Fibroblast of the aortic adventitia (primary cell): ENCODE measurements at places on chromosomes 1 and 21.

GRCh38 chr1:185581961-185582725, 152.0 kb upstream of the HMCN1 start:
- no peak for DNase-seq

DNA sequence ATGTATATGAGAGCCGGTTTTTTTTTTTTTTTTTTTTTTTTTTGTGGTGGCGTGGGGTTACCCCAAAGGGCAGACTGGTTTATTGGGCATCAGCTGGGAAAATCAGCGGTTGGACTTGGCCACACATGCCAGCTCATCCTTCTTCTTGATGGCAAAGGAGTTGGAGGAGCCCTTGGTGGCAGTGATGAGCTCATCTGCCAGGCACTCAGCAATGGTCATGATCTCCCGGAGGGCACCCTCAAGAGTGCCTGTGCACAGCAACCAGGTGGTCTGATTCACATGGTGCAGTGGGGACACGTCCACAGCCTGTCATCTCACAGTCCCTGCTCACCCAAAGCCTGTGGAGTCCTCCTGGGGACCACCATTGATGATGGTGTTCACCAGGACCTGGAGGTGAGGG, 62.0 kb downstream of the MRPS6 start:
- DNase-seq = no peak

DNA sequence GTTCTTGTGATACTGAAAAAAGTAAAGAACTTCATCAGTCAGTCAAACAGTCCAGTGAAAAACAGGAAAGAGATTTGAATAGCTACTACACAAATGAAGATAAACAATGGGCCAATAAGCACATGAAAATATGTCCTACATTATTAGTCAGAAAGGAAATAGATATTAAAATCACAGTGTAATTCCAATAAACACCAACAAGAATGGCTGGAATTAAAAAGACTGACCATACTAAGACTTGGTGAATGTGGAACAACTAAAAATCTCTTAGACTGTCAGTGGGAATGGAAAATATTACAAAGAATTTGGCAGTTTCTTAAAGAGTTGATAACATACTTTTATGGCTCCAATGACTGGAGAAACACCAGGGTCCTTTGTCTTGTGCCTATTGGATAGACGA, 241.8 kb upstream of the USP24 start:
- no peak for DNase-seq

DNA sequence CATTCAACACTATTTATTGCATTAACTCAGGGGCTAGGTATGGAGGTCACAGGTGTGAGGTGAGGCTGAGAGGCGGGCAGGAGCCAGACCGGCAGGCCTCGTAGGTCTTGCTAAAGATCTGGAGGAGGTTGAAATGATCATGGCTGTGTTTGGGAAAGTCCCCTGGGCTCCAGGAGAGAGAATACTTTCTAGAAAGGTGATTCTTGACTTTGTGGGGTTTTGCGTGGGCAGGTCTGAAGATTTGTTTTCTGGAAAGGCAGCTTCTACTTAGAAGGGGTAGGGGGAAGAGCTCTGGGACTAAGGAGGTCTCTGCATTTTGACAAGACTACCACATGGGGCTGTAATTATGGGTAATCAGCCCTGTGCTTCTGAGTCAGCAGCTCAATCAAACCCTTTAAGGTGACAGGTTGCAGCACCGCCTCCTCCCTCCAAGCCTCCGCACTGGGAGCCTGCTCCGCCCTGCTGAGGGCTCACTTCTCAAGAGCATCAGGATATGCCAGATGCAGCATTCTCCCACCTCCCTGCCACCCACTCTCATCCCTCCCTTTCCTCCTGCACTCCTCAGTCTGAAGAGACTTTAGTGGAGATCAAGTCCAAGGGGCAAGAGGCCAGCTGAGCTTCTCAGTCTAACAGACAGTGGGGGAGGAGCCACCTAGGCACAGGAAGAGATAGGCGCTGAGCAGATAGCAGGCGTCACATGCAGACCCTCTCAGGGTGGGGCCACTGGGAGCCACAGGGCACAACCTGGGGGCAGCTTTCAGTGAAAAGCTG, 30.5 kb downstream of the SLC30A1 start:
- DNase-seq = no peak

- no peak for DNase-seq
These were observed 86.0 kb upstream of the GNG4 start for GRCh38 chr1:235735621-235736020.

DNA sequence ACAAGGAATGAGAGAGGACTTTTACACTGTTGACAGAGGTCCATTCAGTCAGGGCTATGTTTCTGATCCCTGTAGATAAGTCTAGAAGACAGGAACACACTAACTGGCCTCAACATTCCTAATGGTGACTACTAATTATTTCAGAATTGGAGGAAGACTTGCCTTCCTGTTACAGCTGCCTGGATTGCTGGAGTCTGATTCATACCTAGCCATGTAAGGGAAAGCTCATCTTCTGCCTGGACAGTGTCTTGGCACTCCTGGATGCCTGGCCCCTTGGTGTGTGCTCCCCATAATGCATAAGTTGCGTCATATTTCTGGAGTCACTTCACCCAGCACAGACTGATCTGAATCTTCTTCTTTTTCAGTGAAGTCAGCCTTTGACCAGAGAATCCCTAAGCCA, 326.0 kb upstream of the RUNX1 start:
- DNase-seq = peak; percentile 76

- peak; percentile 90 for DNase-seq
These were observed 108.7 kb downstream of the TSEN15 start for GRCh38 chr1:184160236-184160635.

DNA sequence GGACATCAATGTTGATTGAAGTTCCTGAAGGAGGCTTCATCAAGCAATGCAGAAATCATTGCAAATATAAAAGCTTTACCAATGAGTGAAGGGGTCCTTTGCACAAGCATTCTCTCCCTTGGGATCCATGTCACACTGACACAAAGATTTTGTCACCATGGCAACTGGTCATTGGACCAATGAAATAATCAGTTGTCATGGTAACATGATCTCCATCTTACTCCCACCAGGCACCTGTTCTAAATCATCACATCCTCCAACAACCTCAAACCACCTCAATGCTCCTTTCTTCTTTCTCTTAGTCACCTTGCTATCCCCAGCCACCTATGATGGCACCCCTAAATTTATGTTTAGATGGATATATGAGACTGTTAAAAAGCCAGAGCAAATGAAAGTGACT, 13.5 kb upstream of the FOXJ3 start:
- DNase-seq = no peak

DNA sequence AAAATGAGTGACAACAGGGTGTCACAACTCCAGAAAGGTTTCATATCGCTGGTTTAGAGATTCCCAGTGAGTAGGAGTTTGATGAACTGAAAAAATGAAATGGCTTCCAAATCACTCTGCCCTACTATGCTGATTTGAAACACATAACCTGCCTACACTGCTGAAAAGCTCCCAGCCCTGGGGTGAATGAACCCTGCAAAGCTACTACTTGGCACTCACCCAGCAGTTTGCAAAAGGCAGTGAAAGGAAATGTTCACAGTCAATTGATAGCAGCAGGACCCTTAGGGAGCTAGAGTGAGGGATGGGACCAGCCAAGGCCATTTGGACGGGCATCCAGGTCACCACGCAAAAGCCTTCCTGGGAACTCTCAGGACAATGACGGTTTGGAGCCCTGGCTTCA, 44.4 kb upstream of the SRP9 start:
- no peak for DNase-seq

- no peak for DNase-seq
These were observed 18.1 kb upstream of the NBPF1 start for GRCh38 chr1:16631248-16632043.

DNA sequence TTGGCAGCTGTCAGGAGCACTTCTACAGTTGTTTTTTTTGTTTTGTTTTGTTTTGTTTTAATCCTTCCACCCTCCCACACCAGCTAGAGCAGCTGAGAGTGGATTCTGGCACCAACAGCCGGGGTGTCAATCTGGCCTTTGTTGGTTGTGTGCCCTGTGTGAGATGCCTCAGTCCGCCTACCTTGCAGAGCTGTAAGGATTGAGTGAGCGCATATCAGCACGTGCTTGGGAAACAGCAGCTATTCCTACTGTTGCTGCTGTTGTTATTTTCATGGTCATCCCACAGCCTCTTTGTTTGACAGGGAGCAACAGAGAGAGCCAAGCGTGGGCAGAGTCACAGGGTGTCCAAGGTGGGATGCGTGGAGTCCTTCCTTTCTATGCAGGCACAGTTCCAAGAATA, 50.4 kb downstream of the PGBD5 start:
- no peak for DNase-seq

DNA sequence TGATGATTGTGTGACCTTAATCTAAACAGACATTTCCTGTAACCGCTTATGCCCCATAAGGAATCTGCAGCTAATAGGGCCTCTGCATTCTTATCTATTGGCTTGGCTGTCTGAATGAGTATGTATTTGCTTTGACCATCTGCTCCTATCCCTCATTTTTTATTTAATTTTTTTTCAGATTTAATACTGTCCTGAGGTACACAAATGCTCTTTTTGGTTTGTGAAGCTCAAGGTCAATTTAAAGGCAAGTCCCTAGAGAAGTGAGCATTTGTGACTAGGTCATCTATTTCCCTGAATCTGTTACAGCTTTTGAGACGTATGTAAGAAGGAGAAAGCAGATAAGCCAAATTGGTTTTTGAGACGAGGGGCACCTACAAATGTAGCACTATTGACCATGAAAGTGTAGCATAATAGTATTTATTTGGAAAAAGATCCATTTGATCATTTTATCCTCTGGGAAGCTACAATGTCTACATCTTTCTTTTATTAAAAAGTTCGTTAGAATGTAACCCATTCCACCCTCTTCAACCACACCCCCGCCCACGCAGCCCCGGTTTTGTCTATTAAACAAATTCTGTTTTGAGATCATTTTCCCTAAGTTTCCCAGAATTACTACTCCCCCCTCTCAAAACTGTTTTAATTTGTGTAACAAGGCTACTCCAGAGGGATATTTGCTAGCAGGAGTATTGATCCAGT, 69.2 kb upstream of the HSPA13 start:
- peak; percentile 0 for DNase-seq

- no peak for DNase-seq
These were observed 9.8 kb downstream of the DNAJC6 start for GRCh38 chr1:65319141-65319540.

- no peak for DNase-seq
These were observed 13.3 kb downstream of the KAZN start for GRCh38 chr1:14611792-14612191.

DNA sequence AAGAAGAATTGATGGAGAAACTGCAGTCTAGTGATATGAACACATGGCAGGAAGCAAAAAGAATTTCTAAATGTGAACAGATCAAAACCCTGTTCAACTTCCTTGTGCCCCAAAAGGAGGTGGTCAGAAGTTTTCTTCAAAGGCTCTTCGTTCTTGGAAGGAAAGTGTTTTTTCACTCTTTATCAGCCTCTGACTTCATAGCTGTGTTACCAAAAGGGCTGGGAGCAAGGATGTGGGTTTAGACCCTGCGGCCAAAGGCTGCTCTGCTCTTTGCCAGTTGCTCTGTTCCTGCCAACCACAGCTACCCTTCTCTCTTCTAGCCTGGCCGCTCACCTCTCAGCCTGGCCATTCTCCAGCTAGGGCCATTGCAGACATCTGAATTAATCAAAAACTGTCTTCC, 53.8 kb downstream of the PTGER3 start:
- DNase-seq = no peak

- DNase-seq = no peak
These were observed 144.2 kb upstream of the POGK start for GRCh38 chr1:166695115-166695514.

DNA sequence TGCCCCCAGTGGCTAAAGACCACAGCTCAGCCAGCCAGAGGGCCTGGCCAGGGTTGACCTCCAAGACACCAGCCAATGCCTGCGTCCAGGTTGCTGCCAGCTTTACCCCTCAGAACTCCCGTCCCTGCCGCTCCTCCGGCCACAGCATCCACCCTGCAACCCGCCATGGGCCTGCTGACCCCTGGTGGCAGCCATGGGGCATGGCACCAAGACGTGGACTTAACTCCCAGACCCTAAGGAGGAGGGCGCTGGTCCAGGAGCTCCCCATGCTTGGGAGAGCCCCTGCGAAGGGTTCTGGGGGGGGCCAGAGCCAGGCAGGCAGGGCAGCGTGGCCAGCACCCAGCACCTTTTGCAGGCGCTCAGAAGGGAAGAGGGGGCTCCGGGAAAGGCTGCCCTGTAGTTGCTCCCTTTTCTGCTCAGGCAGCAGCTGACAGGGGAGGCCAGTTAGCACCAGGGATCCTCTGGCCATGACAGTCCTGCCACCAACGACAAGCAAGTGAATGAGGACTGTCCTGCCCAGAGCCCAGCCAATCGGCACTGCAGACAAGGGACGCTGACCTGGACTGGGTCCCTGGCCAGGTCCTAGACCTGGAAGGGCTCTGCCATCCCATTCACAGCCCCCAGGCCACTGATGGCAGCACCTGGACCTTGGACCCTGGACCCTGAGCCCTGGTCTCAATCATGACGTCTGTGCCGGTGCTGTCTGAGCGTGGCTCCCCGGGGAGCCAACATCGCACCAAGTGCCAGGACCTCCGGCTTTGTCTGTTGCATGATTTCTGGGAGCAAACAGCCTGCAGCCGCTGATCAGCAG, 246.2 kb downstream of the NPHP4 start:
- DNase-seq = peak; percentile 25

DNA sequence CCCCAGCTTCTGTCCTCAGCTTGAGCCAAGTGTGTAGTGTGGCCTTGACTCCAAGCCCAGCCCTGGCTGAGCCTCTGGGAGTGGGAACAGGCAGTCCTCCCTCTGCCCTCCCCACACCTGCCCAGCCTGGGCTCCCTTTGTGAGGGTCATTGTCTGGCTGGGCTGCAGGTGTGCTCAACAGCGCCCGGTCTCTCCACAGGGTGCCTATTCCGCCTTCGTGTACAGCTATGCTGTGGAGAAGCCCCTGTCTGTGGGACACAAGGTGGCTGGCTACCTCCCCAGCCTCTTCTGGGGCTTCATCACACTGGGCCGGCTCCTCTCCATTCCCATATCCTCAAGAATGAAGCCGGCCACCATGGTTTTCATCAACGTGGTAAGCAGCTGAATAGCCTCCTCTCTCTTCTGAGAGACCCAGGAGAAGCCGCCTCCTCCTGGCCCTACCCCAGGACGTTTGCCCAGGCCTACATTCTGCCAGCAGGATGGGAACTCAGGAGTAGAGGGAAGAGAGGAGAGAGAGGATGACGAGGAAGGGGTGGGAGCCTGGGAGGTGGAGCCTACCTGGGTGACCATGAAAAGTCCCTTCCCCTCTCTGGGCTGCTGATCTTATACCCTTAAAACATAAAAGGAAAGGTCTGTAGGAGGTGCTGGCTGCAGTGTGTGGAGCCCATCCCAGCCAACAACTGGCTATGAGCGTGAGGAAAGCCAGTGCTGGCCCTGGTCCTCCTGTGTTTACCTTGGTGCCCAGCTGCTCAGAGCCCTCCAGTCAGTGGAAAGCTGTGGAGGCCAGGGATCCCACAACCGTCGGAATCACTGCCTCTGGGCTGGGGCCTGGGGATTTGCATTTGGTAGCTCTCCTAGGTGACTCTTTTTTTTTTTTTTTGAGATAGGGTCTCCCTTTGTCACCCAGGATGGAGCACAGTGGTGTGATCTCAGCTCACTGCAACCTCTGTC, 45.7 kb downstream of the ELK4 start:
- no peak for DNase-seq

DNA sequence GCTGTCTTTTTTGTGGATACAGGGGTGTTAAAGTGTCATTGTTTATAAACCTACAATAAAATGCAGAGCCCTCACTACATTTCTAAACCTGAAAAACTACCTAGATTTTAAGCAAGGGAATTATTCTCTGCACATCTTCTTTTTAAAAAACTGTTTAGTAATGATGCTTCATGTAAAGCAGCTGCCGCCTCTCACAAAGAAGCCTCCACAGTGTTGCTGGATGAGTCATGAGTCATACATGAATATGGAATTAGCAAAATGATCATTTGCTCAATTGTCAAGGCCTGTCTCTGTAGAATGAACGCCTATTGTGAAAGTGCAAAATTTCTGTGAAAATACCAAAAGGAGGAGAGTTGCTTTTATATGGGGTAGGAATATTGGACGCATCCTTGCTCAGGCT, 259.5 kb upstream of the CHRM3 start:
- no peak for DNase-seq
